Pancreas (tissue), 10 donors: ENCODE measurements at places on chromosomes 12 and 14. TPM values are rescaled to one million over a fixed set of nuclear protein-coding genes. Genes with fewer than 3 reads are reported as not detected.
A peak's percentile ranks its signal among the peaks of the same experiment; 100 is the strongest.

Gene GALC
- total RNA-seq, result 9.8 TPM

- no peaks in the 10 kb centered on the region for H3K27me3 ChIP-seq
- no peak for DNase-seq
- peak overlapping the region; percentile 89 for H3K27ac ChIP-seq
- H3K4me1 ChIP-seq, result peaks cover 29% of the 10 kb centered on the region
- no peaks in the 10 kb centered on the region for H3K36me3 ChIP-seq
- H3K4me3 ChIP-seq, result no peak overlapping the region
Measured at GRCh38 chr14:94600148-94600545, 12.0 kb upstream of the SERPINA3 start.

DNA sequence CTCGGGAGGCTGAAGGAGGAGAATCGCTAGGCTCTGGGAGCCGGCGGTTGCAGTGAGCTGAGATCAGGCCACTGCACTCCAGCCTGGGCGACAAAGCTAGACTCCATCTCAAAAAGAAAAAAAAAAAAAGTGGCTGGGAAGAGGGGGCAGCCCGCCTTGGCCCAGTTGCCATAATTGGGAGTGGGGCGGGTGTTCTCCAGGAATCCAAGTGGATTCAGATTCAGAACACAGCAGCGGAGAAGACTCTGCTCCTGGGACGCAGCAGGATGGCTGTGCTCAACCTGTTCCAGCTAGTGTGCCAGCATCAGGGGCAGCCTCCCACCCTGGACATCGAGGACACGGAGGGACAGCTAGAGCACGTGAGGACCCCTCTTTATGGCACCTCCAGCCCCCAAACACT lies 5.5 kb downstream of the CFAP73 start:
- no peaks in the 10 kb centered on the region for H3K27me3 ChIP-seq
- no peak for DNase-seq
- H3K4me3 ChIP-seq, result no peak overlapping the region
- no peaks in the 10 kb centered on the region for H3K4me1 ChIP-seq

GRCh38 chr14:100372357-100373048 lies 49.4 kb downstream of the SLC25A47 start:
- H3K4me1 ChIP-seq, result no peaks in the 10 kb centered on the region
- H3K4me3 ChIP-seq, result no peak overlapping the region
- H3K27ac ChIP-seq, result no peak overlapping the region
- no peaks in the 10 kb centered on the region for H3K27me3 ChIP-seq
- no peak for DNase-seq
- H3K36me3 ChIP-seq, result no peaks in the 10 kb centered on the region

DNA sequence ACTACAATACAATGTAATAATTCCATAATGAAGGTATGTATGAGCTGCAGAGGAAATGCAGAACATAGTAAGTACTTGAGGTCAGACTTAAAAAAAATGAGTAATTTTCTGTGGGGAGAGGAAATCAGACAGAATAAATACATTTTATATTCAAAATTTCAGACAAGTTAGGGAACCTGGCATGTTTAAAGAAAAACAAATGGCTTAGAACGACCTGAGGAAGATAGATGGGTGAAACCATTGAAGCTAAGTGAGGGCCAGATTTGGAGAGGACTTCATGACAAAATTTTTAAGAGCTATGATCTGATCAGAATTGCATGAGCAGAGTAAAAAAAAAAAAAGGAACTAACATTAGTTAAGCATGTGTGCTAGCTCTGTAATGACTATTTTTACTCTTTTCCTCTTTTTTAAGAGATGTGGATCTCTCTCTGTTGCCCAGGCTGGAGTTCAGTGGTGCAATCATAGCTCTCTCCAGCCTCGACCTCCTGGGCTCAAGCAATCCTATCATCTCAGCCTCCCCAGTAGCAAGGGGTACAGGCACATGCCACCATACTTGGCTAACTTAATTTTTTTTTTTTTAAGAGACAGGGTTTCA lies 157.6 kb upstream of the PDE3A start:
- H3K27me3 ChIP-seq, result no peaks in the 10 kb centered on the region
- no peak overlapping the region for H3K4me3 ChIP-seq
- no peaks in the 10 kb centered on the region for H3K36me3 ChIP-seq
- H3K4me1 ChIP-seq, result no peaks in the 10 kb centered on the region

- H3K27ac ChIP-seq, result peak overlapping the region; percentile 89
- H3K36me3 ChIP-seq, result peaks cover 13% of the 10 kb centered on the region
- peak overlapping the region; percentile 33 for H3K4me3 ChIP-seq
- H3K4me1 ChIP-seq, result peaks cover 44% of the 10 kb centered on the region
- no peak for DNase-seq
Measured at GRCh38 chr14:24310265-24310645, 315 bp downstream of the LTB4R2 start.

Gene IL23A
- total RNA-seq, result not detected

Gene AQP6
- total RNA-seq, result not detected

Gene RAD9B
- total RNA-seq, result 0.25 TPM

Gene SPIC
- total RNA-seq, result not detected

DNA sequence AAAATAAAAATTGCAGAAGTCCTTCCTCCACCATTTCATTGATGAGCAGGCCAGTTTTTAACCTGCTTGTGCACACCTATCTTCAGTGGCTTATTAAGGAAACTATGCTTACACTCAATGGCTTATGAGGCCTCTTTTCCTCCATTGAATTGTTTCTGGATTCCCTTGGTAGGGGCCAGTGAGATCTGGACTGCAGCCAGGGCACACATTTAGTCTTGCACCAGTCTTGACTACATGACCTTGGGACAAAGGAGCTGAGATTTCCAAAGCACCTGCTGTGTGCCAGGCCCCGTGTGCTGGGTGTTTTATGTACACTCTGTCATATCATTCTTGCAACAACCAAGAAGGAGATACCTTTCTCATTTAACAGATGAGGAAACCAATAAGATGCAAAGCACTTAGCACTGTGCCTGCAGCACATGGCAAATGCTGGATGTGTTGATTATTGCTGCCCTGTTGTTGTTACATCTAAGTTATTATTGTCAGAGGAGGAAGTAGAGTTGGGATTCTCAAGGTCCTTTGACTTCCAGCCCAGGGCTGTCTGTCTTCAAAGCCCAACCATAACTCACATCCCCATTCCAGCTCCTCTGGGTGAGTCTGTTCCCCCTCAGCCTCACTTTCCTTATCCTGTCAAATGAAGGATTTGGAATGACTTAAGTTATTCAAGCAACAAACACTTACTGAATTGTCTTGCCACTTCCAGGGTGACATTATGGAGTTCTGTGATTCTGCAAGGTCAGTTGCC lies 31.6 kb upstream of the RIN3 start:
- H3K27me3 ChIP-seq, result no peaks in the 10 kb centered on the region
- DNase-seq, result no peak
- H3K4me3 ChIP-seq, result no peak overlapping the region
- no peaks in the 10 kb centered on the region for H3K36me3 ChIP-seq
- H3K27ac ChIP-seq, result no peak overlapping the region
- no peaks in the 10 kb centered on the region for H3K4me1 ChIP-seq

DNA sequence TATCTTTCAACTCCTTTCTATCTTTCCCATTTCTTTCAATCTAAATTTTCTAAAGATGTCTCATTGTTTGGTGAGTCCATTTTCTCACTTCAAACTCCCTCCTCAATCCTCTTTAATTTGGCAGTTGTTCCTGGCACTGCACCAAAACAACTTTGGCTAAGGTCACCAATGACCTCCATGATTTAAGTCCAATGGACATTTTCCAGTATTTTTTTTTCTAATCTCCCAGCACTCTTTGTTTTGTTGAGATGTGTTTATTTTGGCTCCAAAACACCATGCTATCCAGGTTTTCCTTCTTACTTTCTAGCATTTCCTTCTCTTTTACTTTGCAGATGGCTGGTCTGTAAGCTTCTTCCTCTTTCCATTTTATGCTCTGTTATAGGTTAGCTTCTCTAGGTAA lies 42.5 kb upstream of the OTOGL start:
- H3K27me3 ChIP-seq, result no peaks in the 10 kb centered on the region
- no peak overlapping the region for H3K4me3 ChIP-seq
- H3K27ac ChIP-seq, result no peak overlapping the region
- no peaks in the 10 kb centered on the region for H3K36me3 ChIP-seq
